ENCODE measurements at places on chromosomes 13 and 19.
A peak's percentile ranks its signal among the peaks of the same experiment; 100 is the strongest.

DNA sequence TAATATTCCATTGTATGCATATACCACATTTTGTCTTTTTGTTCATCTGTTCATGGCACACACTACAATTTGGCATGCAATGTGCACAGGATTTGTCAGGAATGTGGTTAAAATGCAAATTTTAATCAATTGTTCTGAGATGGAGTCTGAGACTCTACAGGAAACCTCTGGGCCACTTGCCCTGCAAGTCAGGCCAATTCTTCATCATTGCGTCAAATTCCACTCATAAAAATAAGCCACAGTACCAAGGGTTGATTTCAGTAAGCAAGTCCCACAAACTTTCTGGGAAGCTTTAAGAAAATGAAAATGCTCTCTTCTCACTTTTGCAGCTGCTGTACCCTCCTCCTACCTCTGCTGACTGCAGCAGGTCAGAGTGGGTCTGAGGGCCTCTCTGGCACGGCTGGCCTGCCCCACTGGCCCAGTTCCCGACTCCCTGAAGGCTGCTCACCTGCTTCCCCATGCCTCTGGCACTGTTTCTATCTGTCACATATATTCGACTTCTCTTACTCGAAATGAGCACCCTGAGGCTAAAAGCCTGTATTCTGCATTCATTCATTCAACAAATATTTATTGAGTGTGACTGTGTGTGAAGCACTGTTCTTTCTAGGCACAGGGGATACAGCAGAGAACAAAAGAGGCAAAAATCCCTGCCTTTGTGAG is 83.8 kb upstream of the WASF3 start:
- DNase-seq: no peak

DNA sequence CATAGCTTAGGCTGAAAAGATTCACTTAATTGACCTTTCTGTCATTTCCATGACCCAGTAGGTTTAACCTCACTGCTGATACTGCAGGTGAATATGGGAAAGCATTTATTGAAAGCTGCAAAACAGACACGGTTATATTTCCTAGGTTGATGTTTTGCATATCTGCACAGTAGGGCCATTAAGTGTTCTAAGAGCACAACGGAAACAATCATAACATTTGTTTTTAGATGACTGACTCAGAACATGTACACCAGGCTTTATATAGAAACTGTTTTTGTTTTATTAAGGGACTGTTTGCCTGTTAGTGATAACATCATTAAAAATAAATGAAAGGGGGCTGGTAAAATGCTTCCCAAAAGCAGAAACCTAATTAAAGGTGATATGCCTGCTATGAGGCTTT is 367.8 kb downstream of the DACH1 start:
- peak; percentile 17 for DNase-seq

DNA sequence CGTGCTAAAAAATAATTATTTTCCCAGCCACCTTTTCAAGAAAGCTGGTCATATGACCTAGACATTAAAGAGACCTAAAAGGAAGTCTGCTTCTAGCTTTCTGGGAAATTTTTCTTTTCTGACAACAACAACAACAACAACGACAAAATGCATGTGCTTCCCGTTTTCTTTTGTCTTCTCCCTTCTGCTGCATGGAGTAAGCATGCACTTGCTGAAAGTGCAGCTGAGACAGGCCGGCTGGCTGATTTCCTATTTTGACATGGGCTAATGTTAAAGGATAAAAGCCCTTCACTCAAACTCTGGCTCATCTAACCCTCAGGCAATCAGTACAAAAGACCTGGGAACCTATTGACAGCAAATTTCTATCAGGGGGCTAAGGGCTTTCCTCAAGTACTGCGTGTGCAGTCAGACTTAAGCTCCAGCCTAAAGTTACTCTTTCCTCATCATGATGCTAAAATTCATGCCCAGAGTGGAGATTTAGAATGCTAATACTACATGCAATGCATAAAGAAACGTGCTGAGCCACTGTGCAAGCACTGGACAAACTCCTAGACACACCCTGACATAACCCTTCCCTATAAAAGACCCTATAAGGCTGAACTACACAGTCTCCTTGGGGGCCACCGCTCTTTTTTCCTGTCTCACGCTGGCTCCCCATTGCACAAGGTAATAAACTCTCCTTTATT is 811.1 kb downstream of the UQCRFS1 start:
- DNase-seq: no peak

- peak; percentile 91 for DNase-seq
Measured at GRCh38 chr13:50589651-50590054, 253.8 kb downstream of the DLEU7 start.

GRCh38 chr19:13260883-13261653 is 110.9 kb downstream of the IER2 start:
- peak; percentile 85 for DNase-seq

GRCh38 chr13:93345770-93346169 is 119.2 kb downstream of the GPC6 start:
- DNase-seq: no peak

GRCh38 chr13:110758195-110758805 is 44.8 kb downstream of the ING1 start:
- peak; percentile 13 for DNase-seq

DNA sequence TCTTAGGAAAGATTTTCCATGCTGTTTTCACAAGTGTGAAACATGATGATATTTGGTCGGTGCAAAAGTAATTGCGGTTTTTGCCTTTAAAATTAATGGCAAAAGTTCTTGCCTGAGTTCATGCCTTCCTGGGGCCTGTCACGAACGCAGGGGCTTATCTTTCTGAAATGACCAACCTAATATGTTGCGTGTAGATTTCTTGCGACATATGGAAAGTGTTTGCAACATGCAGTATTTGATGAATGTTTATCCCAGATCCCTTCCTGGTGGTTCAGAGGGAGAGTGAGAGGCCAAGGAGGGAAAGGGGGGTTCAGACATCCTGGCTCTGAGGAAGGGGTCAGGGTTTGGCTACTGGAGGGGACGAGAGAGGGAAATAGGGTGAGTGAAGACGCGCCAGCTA is 72.0 kb downstream of the TEX29 start:
- no peak for DNase-seq

GRCh38 chr19:23561341-23561740 is 125.7 kb downstream of the ZNF675 start:
- DNase-seq: no peak

- DNase-seq: no peak
Measured at GRCh38 chr13:33782631-33783030, 35.3 kb upstream of the RFC3 start.

GRCh38 chr19:46975011-46975924 is 44.4 kb upstream of the NPAS1 start:
- DNase-seq: peak; percentile 64

DNA sequence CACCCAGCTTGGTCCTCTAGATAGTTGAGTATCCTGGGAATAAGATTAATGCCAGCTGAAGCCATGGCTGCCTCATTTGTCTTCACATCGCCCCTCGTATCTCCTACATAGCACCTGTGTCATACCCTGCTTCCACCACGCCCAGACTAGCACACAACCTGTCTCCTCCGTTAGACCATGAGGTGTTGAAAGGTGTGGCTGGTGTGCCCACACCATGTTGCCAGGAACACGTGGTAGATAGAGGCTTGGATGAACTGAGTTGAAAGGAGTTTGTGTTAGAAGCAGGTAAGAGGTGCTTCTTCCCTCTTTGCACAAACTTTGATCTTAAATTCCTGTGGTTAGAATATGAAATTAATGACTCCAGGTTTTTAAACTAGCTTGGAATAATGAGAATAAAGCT is 40.1 kb downstream of the RGCC start:
- no peak for DNase-seq

GRCh38 chr19:35609851-35610353 is 2.6 kb upstream of the HAUS5 start:
- no peak for DNase-seq

DNA sequence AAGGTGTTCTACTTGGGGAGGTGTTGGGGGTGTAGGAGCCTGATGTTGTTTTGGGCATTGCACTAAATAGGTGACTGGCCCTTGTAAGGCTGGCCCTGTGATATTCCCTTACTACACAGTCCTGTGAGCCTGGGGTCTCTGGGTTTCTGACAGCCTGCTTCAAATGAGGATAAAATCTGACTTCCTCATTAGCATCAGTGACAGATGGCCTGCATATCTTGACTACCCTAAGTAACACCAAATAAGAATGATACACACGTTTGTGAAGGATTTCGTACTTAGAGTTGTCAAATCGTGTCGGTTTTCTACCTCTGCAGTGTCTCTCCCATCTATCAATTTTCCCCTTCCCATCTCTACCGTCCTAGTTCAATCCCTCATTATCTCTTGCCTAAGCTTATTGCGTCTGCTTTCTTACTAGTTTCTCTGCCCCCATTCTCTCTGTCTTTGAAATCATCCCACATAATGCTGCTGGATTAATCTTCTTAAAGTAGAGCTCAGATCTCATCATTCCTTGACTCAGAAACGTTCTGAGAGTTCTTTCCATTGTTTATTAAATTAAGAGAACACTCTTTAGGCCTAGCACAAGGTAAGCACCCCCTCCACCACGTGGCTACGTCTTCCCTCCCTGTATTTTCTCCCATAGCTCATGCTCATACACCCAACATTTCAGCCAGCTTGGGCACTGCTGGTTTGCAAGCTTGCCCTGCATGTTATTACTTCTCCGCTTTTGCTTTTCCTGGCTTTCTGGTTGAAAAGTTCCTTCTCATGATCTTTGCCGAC is 26.2 kb upstream of the CNMD start:
- no peak for DNase-seq

Measured in mesenchymal stem cell (in vitro differentiated cells and primary cell).